Activated naive CD4-positive, alpha-beta T cell treated with anti-CD3 and anti-CD28 coated beads, Interleukin-2, amount 50 U/mL, for 16 hours (primary cell): ENCODE measurements at places on chromosomes 3 and 15.

DNA sequence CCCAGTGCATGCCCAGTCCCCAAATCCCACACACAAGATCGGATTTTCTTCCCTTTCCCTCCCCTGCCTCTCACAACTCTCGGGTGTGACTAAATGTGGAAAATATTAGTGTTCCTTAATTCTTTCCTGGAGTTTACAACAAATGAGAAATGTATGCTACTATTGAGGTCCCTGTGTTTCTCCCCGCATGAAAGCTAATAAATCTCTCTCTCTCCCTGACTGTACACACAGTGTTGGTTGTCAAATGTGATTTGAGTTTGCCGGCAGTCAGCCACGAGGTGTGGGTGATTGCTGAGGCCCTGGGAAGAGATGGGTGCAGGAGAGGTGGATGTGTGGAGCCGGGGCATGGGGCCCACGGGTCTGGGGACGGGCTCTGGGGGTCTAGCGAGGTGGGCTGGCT lies 161.4 kb upstream of the IQSEC1 start:
- no peak for DNase-seq

DNA sequence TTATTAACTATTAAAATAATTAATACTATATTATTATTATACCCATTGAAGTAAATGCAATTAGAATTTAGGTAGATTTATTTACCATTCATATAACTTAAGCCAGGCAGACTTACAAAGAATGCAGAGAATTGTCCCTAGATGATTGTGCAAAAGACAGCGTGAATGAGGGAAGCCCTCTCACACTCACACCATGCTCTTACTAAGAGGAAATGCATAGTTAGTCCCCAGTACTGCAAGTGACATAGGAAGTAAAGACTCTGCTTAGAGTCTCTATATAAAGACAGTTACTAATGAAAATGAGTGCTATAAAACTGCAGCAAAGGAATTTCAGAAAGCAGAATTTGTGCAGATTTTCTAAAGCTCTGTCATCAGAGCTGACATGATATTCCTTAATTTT lies 270.4 kb downstream of the ZBBX start:
- no peak for DNase-seq

GRCh38 chr3:15476378-15476777 lies 45.1 kb downstream of the COLQ start:
- no peak for DNase-seq

GRCh38 chr3:184082465-184082864 lies 14.4 kb upstream of the HTR3E start:
- DNase-seq = no peak

DNA sequence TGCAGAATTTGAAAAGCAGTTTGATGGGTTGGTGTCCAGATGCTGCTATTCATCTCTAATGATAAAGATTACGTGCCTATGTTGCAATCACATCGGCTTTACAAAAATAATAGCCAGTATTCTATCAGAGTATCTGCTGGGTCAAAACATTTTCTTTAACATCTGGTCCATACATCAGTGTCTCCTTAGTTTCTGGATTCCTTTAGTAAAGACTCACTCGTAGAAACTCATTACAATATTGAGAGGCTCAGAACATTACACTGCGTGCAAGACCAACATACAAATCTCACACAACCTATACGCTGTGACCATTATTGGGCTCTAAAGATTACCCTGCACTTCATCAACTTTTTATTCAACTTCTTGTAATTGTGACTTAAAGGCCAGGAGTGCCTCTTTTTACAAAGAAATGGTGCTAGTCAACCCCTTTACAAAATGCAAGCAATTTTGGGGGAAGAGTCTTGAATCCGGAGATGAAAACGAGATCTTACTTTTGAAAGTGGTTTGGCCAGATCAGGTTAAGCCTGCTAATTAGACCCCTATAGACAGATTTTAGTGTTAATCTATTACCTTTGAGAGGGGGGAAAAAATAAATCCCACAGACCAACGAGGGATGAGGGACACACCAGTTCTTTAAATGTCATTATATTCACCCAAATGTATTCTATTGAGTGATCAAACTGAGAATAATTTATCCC lies 2.9 kb downstream of the TRA2B start:
- no peak for DNase-seq

DNA sequence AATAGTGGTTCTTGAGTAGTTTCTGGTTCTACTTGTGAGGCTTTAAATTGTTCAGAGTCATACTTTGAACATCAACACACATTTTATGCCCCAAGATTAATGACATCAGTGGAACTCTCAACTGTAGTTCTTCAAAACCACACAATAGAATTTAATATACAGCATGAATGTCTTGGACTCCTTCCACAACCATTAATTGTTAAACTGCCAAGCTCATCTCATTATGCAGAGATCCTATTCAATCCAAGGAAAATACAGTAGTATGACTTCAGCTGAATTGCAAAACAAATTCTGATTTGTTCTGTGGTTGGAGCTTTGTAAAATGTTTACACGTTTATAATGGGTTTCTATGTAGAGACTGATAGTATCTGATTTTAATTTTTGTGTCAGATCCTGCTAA lies 199.2 kb upstream of the SLC2A2 start:
- no peak for DNase-seq

DNA sequence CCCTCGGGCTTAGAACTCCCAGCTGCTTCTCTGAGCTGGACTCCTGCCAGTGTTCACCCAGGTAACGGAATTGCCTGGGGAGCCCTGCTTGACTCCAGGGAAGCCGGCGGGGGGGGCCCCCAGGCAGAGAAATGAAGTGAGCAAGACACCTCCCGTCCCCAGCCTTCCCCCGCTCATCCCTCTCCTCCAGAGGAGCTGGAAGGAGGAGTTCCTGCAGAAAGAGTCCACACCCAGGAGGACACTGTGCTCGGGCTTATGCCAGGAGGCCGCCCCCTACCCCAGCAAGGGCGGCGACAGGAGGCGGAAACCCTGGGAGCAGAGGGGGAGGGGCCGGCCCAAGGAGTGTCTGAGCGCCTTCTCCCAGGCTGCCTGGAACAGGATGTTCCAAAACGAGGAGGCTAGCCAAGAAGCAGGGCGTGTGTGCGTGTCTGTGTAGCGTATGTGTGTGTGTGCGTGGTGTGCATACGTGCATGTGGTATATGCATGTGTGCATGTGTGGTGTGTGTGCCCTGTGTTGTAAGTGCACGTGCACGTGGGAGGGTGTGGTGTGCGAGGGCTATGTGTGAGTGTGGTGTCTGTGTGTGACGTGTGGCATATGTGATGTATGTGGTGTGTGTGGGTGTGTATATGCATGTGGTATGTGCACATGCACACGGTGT lies 511.3 kb downstream of the SHQ1 start:
- DNase-seq = no peak

DNA sequence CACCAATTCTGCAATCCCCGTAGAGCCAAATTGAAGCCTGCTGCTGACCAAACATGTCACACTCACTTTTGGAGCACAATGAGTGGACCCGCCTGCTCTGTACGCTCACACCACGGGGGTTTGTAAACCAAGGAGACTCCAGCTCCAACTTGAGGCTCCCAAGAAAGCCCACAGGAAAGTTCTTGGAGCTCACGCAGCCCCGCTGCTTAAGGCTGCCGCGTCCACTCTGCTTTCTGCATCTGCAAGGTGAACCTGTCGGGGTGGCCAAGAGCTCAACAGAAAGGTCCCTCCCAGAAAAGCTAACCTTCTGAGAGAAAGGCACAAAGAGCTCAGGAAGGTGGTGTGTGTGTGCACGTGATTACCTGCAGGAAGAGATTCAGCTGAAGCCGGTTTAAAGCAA lies 94.9 kb downstream of the PCSK6 start:
- DNase-seq = no peak

GRCh38 chr3:50318615-50319014 lies 3.9 kb downstream of the HYAL2 start:
- no peak for DNase-seq

DNA sequence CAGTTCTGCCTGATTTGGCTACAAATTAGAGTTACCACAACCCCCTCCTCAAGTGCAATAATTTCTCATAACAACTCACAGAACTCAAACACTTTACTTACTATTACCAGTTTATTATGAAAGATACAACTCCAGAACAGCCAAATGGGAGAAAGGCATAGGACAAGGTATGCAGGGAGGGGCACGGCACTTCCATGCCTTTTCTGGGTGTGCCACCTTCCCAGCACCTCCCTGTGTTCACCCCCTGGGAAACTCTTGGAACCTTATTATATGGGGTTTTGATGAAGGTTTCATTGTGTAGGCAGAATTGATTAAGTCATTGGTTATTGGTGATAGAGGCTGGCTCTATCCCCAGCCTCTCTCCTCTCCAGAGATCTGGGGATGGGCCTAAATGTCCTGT lies 66.6 kb upstream of the RAP2B start:
- no peak for DNase-seq

GRCh38 chr15:39934397-39935071 lies 619 bp downstream of the EIF2AK4 start:
- no peak for DNase-seq

DNA sequence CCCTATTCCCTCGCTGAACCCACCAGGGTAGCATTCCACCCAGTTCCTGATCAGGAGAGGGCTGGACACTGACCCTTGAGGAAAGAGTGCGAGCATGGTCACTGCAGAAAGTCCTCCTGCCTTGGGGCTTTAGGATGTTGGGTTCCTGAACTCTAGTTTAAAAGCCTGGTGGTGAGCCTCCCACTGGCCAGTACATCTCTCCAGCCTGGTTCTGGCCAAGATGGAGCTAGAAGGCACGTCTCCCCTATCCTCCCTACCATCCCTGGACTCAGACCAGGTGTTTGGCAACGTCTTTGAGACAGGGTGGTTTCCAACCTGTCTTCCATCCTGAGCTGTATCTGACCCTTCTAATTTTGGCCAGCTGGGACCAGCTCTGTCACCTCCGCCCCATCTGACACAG lies 31.4 kb downstream of the NBEAL2 start:
- DNase-seq = no peak
